ENCODE measurements at places on chromosomes 16 and 17.
A peak's percentile ranks its signal among the peaks of the same experiment; 100 is the strongest.

DNA sequence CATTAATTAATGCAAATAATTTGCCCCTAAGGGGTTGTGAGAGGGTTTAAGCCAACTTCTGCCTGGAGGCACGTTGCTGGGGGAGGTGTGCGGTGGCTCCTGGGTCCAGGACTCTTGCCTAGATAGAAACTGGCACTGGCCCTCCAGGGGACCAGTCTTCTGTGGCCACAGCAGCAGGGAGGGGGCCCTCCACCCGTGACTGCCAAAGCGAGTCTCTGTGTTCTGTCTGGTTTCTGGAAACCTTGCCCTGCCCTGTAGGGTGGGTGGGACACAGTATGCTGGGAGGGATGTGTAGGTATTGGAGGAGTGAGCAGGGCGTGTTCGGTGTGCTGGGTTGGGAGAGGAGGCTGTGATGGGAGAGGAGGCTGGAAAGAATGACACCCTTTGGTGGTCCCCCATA is 78.8 kb downstream of the TBC1D16 start:
- no peak for DNase-seq

DNA sequence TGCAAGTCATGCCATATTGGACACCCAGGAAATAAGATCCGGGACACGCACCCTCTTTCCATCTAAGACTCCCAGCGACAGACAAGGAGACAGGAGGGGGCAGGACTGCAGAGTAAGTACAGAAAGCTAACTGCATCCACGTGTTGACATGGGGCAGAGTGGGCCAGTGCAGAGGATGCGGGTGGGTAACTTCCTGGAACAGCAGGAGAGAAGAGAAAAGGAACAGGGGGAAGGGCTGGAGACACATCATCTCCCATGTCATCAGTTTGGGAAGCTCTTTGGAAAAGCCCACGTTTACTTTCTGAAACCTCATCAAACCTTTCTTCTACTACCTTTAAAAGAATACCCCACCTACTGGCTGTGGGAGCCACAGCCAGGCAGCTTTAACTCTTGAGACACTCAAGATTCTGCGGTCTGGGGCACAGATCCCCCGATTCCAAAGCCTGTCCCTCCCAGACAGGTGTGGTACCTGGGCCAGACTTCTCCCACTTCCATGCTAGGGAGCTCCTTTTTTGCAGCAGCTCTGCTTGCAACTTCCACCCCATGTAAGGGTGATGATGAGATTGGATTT is 273.5 kb upstream of the RPL38 start:
- DNase-seq: no peak

- DNase-seq: no peak
Measured at GRCh38 chr16:28187595-28188004, 24.2 kb downstream of the XPO6 start.

DNA sequence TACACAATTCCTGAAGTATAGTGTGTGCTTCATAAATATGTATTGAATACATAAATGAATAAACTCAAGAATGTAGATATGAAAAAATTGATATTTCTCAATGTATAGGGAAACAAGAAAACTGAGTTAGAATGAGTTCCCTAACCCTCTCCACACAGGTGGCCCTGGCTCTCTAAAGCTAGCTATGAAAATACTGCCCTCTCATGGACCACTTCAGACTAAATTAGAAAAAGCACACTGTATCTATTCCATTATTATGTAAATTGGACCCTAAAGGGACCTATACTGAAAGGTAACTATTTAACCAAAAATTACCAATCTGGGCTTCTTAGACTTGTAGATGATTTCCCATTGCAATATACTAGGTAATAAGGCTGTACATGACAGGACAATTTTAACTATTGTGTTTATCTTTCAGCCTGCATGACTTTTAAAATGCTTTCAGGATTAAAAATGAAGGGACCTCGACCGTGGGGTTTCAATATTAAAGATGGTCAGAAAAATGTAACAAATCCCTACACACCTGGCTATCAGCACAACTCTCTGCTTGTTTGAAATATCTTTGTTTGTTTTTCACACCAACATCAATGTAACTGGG is 672.5 kb upstream of the KIF2B start:
- DNase-seq: peak; percentile 16

GRCh38 chr17:19372011-19372370 is 6.3 kb upstream of the MAPK7 start:
- DNase-seq: no peak

- DNase-seq: no peak
Measured at GRCh38 chr16:85389679-85390470, 223.2 kb upstream of the GSE1 start.

- peak; percentile 12 for DNase-seq
Measured at GRCh38 chr16:79067600-79067999, 532.9 kb downstream of the MAF start.

- DNase-seq: no peak
Measured at GRCh38 chr16:28309811-28310311, 17.5 kb downstream of the SBK1 start.

DNA sequence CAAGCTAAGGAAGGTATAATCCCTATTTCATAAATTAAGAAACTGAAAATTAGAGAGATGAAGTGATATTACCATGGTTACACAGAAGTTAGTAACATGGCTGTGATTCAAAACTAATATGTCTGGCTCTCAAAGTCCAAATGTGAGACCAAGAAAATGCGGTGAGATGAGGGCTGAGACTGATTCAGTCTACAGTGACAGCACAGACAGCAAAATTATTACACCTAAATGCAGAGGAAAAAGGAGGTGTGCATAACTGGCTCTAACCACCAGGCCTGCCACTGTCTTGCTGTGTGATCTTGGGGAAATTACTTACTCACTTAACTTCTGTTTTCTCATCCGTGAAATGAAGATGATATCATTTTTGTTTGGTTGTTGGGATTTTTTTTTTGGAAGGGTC is 270.0 kb upstream of the SOX9 start:
- no peak for DNase-seq

GRCh38 chr17:7294614-7295153 is at the start of gene YBX2:
Gene YBX2 (minus strand): TSS chr17:7294639. CDS start chr17:7294500, 139 bp downstream.
- DNase-seq: peak; percentile 86

DNA sequence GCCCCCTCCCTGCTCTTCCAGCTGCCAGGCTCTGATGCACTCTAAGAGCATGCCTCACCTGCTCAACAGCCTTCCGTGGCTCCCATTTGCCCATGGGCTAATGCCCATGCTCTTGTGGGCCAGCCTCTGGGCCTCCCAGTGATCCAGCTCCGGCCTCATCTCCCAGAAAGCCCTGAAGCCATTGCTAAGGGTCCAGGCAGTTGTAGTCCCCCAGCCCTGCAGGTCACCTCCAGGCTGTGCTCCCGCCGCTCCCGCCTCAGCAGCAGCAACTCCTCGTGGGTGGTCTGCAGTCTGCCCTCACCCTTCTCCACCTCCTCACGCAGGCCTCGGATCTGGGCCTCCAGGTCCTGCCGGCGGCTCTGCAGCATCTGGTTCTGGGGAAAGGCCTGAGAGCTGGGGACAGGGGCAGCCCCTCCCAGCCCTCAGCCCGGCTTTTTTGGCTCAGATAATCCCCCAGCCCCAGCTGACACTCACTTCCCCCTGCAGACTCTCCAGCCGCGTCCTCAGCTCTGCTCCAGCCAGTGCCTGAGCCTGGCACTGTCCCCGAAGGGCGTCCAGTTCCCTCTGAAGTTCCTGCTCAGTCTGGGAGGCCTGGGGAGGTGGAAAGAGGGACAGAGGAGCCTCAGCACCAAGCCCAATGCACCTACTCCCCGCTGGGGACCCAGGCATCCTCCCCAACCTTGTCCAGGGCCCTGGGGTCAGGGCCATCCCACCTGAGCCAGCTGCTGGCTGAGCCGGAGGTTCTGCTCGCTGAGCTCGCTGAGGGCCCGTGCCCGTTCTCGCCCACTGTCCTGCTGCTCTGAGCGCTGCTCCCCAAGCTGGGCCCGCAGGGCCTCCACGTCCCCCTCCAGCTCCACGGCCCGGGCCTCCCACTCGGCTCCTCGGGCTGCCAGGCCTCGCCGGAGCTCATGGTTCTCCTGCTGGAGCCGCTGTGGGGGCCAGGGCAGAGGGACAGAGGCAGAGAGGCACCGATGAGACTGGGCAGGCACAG is 6.2 kb downstream of the BICDL2 start:
- DNase-seq: no peak

- DNase-seq: no peak
Measured at GRCh38 chr17:28714281-28714680, 2.6 kb upstream of the PROCA1 start.

- DNase-seq: no peak
Measured at GRCh38 chr17:75763613-75764416, 1.2 kb downstream of the GALK1 start.

- no peak for DNase-seq
Measured at GRCh38 chr17:68910251-68910705, 44.9 kb downstream of the ABCA8 start.

- no peak for DNase-seq
Measured at GRCh38 chr16:28107232-28107631, 43.7 kb upstream of the GSG1L start.

DNA sequence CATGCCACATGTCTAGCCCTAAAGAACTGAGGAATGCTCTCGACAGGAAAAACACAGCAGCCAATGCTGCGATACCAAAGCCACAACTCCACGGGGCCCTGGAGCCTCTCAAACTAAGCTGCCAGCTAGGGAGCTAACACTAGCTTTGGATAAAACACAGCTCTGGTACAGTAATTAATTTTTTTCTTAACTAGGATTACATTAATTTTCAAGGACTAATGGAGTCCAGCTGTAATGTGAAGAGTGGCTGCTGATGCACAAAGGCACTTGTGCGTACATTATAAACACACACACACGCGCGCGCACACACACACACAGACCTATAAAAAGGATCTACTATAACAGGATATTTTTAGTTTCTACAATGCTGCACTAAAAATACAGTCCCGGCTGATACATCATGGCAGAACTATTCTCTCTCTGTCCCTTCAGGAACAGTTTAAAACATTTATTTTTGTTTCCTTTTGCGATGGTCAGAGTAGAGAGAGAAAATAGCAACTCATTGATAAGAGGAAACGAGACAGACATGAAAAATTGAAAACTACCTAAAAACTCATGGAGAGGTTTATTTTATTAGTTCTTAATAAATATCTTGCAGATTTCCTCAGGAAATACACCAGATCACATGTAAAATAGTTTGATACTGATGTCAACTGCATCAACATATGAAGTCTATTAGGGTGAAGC is 88.5 kb downstream of the SMG6 start:
- no peak for DNase-seq

DNA sequence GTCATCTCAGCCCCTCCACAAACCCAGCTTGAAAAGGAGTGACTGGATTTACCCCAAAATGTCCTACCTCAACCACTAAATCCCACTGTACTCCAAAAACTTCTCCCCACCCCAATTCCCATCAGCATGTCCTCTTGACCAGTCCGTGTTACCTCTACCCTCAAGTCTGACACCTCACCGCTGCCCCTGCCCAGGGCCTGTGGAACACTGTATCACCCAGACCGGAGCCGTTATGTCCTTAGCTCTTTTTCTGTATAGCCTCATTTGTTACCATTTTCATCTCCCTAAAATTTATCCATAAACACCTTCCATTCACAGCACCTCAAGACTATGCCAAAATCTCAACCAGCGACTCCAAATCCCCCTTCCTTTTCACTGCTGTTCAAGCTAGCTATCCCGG is 2.4 kb downstream of the PHF23 start:
- no peak for DNase-seq

- DNase-seq: no peak
Measured at GRCh38 chr16:15523092-15523541, 88.7 kb downstream of the BMERB1 start.

- peak; percentile 41 for DNase-seq
Measured at GRCh38 chr16:67883872-67884261, 818 bp upstream of the NRN1L start.

GRCh38 chr17:20611309-20611708 is 31.8 kb downstream of the CDRT15L2 start:
- DNase-seq: no peak

DNA sequence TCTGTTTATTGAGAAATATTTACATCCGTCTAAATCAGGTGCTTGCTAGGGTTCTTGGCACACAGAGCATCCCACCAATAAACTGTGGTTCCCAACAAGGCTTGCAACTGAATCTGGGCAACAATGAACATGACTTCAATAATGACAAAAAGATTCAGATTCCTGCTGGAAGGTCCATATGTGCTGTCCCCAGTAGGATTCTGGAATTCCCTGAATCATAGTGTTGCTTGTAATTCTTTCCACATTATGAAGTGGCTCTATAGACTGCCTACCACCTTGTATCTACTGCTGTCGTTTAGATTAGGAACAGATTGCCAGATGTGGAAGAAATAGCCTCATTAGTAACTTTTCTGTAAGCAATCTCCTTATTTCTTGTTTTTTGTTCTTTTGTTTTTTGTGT is 265.9 kb downstream of the WWOX start:
- no peak for DNase-seq

DNA sequence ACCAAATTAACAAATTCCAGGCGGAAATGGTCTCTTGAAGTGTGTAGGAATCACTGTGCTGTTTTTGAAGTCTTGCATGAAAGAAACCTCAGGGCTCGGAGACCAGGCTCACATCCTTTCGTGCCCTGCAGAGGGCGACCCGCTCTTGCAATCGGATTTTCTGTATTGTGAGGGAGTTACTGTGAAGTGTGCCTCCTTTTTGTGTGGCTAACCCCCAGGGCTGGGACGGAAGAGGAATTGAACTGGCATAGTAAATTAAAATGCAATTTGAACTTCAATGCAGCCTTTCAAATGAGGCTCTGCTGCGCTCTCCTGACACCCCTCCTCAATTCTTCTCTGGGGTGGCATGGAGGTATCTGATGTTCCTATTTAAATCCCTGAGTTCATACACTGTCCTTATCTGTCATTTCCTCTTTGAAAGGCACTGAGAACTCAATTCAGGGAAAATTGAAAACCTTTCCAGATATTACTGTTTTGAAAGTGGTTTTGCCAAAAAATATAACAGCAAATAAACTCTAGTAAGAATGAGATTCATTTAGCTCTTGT is 51.5 kb upstream of the MGAT5B start:
- peak; percentile 35 for DNase-seq

GRCh38 chr16:30149250-30149930 is 26.4 kb upstream of the MAPK3 start:
- no peak for DNase-seq

GRCh38 chr16:83159049-83159448 is 532.3 kb downstream of the CDH13 start:
- DNase-seq: no peak

- DNase-seq: no peak
Measured at GRCh38 chr16:85006639-85007038, 4.7 kb downstream of the ZDHHC7 start.

DNA sequence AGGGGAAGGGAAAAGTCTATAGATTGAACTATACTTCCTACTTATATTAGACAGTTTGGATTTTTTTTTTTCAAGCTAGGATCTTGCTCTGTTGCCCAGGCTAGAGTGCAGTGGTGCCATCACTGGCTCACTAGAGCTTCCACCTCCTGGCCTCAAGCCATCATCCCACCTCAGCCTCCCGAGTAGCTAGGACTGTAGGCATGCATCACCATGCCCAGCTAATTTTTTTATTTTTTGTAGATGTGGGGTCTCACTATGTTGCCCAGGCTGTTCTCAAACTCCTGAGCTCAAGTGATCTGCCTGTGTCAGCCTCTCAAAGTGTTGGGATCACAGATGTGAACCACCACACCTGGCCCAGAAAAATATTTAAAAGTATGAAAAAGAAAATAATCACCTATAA is 121.0 kb upstream of the HAS3 start:
- DNase-seq: no peak

Data from LoVo (cell line).